ENCODE measurements at places on chromosomes 7 and 10. TPM values are rescaled to one million over a fixed set of nuclear protein-coding genes. Genes with fewer than 3 reads are reported as not detected.

Gene MYO3A
- not detected for polyA plus RNA-seq

Gene GIMAP2
- polyA plus RNA-seq: 2.5 TPM

Gene BMPER
- polyA plus RNA-seq: 0.58 TPM

DNA sequence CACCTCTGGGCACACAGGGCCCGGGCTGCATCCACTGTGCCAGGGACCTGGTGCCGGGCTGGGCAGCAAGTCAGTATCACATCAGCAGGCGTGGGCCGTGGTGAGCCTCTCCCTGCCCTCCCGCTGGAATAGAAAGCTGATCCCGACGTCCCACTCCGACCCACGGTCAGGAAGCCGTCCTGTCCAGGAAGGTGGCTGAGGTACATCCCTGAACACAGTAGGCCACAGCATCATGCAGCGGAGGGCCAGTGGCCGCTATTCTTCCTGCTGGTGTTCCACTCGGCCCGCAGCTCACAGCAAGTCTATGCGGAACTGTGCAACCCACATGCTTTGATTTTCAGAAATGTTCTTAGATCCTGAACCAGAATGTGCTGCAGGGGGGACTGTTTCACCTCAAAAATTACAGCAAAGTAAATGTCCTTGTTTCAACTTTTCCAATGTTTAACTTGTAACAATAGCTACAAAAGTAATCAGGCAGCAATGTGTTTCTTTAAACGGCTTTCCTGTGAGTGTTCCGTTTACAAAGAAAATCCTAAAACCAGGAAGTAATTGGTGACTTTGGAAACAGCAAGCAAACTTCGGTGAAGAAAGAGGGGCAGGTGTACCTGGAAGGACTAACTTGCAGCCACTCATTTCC lies 676 bp upstream of the GPR146 start:
- no peak for DNase-seq

- DNase-seq: no peak
These were observed 82.8 kb upstream of the ZNF716 start for GRCh38 chr7:57367171-57367570.

Gene GRM3
- not detected for polyA plus RNA-seq

Gene TAS2R41
- polyA plus RNA-seq: not detected

Gene GLI3
- 2.0 TPM for polyA plus RNA-seq

GRCh38 chr10:119776536-119776935 lies 50.7 kb downstream of the INPP5F start:
- DNase-seq: no peak

Gene RALA
- 64.6 TPM for polyA plus RNA-seq

- no peak for DNase-seq
These were observed 24.6 kb downstream of the NAMPT start for GRCh38 chr7:106260136-106260561.
